Gastrocnemius medialis (tissue), 4 donors: ENCODE measurements at places on chromosomes 7 and 10. TPM values are rescaled to one million over a fixed set of nuclear protein-coding genes. Genes with fewer than 3 reads are reported as not detected.

Gene BEND7
- 23.6 TPM for total RNA-seq

Gene CPED1
- 35.5 TPM for total RNA-seq

Gene PPP1R17
- total RNA-seq = not detected

Gene NPC1L1
- total RNA-seq = not detected

Gene ETV1
- 1.0 TPM for total RNA-seq

Gene SPOCK2
- total RNA-seq = 5.3 TPM

Gene CPA5
- not detected for total RNA-seq

GRCh38 chr7:19834566-19834965 lies 61.1 kb upstream of the TMEM196 start:
- no peaks in the 10 kb centered on the region for H3K36me3 ChIP-seq
- DNase-seq = no peak
- no peaks in the 10 kb centered on the region for H3K4me1 ChIP-seq
- no peaks in the 10 kb centered on the region for H3K27me3 ChIP-seq

DNA sequence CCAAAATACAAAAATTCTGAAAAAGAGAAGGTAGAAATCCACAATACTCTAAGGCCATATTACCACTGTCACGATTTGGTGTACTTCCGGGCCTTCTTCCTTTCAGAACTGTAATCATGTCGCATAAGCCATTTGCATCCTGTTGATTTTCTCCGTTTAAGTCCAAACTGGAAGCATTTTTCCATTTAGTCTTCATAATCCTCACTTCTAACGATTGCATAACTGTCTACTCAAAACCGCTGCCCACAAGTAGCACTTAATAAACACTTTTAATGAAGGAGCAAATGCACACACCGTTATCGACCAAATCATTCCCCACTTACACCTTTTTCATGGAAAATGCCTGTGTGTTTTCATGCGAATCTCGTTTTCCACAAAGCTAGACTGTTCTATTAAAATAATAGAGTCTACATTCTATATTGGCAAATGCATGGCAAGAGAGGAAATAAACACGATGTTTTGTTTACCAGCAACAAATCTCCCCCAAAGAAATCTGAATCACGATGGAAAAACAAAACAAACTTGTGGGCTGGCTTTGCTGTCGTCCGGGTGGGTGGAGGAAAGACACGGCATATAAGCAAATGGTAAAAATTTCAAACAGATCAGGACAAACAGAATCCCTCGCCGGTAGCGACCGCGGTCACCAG lies 1.0 kb downstream of the ATE1 start:
- H3K4me1 ChIP-seq = peaks cover 21% of the 10 kb centered on the region
- peaks cover 19% of the 10 kb centered on the region for H3K36me3 ChIP-seq
- H3K27me3 ChIP-seq = no peaks in the 10 kb centered on the region

DNA sequence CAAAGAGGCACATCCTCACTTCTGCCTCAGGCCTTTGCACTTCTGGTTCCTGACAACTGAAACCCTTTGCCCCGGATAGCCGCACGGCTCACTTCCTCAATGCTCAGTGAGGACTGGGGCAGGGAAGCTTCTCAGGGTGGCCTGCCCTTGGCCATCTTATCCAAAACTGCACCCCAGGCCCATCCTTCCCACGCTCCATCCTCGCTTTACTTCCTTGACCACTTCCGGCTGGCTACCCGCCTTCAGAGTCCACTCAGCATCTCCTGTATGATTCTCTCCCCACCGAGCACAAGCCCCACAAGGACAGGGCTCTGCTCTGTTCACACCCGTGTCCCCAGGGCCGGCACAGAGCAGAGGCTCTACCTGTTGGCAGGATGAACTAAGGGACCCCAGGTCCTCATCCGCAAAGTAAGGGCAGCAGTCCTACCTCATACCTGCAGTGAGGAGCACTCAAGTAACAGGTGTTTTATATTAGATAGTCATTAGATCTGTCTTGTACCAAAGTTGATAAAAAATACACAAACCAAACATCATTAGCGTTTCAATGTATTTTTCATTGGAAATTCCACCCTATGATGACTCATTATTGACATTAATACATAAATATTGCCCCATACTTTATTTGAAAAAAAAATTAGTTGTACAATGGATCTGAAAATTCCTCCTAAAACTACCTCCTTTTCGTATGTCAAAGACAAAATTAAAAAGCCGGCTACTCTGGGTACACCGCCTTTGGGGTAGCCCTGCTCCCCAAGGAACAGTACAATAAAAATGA lies 35.0 kb downstream of the GNA12 start:
- DNase-seq = no peak
- H3K27me3 ChIP-seq = no peaks in the 10 kb centered on the region
- H3K27ac ChIP-seq = no peak overlapping the region
- H3K4me1 ChIP-seq = peaks cover 16% of the 10 kb centered on the region

- no peaks in the 10 kb centered on the region for H3K27me3 ChIP-seq
- no peaks in the 10 kb centered on the region for H3K36me3 ChIP-seq
- H3K27ac ChIP-seq = no peak overlapping the region
- no peak for DNase-seq
- H3K4me1 ChIP-seq = peaks cover 47% of the 10 kb centered on the region
Measured at GRCh38 chr10:96570983-96571964, 15.5 kb downstream of the TM9SF3 start.

GRCh38 chr7:55250313-55250712 lies 114.8 kb upstream of the LANCL2 start:
- H3K4me1 ChIP-seq = peaks cover 5% of the 10 kb centered on the region
- no peak for DNase-seq
- H3K4me3 ChIP-seq = no peak overlapping the region
- H3K27me3 ChIP-seq = no peaks in the 10 kb centered on the region
- H3K36me3 ChIP-seq = no peaks in the 10 kb centered on the region
- H3K27ac ChIP-seq = no peak overlapping the region

DNA sequence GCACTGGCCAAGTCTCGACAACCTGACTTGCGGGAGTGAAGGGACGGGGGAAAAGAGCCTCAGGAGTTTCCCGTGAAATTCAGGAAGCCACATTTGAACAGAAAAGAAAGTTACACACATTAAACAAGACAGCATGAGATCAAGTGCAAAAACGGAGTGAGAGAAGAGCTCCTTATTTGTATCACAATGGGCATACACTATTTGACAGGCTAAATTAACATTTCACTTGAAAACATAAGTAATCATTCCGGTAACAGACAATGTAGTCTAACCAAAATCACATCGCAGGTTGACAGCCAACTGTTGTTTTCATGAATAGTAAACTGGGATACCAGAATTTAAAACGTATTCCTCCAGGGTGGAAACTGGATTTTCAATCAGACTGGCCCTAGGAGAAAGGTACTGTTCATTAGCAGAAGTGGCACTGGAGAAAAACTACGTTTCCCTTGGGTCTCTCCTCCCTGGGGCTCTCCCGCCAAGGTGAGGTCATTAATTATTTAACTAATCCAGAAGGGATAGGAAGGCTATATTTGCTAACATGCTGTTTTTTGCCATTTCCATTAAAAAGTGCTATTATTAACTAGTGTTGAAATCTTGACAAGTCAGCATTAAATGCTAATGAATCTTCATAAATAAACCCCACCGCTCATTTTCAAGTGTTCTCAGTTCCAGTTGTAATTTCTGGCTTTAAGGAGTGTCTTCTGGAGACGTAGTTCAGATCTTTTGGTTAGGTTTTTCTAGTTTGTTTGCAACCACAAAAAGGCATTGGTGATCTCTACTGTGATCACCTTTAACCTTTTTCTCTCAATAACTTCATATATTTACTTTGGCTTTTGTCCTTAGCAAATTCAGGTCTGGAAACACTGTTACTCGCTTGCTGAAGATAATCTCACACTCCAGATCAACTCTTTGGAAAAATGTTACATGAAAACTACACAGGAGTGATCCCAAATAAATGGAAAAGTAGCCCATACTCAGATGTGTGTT lies 25.1 kb downstream of the RHEB start:
- H3K36me3 ChIP-seq = no peaks in the 10 kb centered on the region
- no peak for DNase-seq
- no peaks in the 10 kb centered on the region for H3K27me3 ChIP-seq
- peak overlapping the region; percentile 2 for H3K27ac ChIP-seq
- no peak overlapping the region for H3K4me3 ChIP-seq

- no peak for DNase-seq
- H3K27ac ChIP-seq = peak within 1 kb of the TSS; percentile 95
- no peaks in the 10 kb centered on the region for H3K36me3 ChIP-seq
- H3K4me1 ChIP-seq = peaks cover 61% of the 10 kb centered on the region
- H3K27me3 ChIP-seq = peaks cover 24% of the 10 kb centered on the region
Measured at GRCh38 chr10:101229266-101230182, at the start of gene LBX1. LBX1 (minus strand) TSS chr10:101229463; CDS start chr10:101228815, 648 bp downstream.

DNA sequence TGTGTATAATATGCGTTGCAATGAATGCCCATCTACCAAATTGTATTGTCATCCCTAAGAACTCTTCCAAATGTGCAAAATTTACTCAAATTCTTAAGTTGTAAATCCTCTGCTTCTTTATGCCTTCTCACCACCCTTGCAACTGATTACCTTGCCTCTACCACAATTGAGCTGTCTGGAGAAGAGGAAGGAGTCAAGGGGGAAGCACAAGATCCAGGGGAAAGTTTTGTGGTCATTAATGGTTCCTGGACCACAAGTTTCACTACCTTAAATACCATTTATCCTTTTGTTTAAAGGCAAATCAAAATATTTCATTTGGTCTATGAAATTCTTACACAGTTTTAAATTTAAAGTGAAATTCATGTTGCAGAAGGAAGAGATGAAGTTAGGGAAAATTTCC lies 16.7 kb downstream of the CRPPA start:
- H3K4me3 ChIP-seq = no peak overlapping the region
- no peak overlapping the region for H3K27ac ChIP-seq
- no peak for DNase-seq
- H3K27me3 ChIP-seq = no peaks in the 10 kb centered on the region
- H3K4me1 ChIP-seq = no peaks in the 10 kb centered on the region
- no peaks in the 10 kb centered on the region for H3K36me3 ChIP-seq

DNA sequence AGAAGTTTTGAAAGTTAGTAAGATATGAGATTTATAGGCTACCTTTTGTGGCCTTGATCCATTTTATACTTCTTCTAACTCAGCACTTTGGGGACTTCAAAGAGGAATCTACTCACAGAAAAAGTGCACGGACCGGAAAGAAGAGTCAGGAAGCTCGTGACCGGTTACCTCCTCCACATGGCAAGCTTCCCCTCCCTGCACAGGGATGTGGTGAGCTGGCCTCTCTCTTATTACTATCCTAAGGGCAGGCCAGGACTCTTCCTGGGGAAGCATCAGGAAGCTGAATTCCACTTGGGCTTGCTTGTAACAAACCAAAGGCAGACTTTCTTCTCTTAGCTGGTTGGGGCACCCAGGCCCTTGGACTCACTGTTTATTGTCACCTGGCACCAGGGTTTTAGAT lies 170.8 kb upstream of the GLI3 start:
- no peak overlapping the region for H3K27ac ChIP-seq
- no peaks in the 10 kb centered on the region for H3K36me3 ChIP-seq
- no peak overlapping the region for H3K4me3 ChIP-seq
- no peaks in the 10 kb centered on the region for H3K4me1 ChIP-seq
- H3K27me3 ChIP-seq = no peaks in the 10 kb centered on the region

- no peaks in the 10 kb centered on the region for H3K36me3 ChIP-seq
- peaks cover 25% of the 10 kb centered on the region for H3K27me3 ChIP-seq
- no peak overlapping the region for H3K27ac ChIP-seq
- no peak for DNase-seq
- no peaks in the 10 kb centered on the region for H3K4me1 ChIP-seq
Measured at GRCh38 chr10:131431533-131431932, 120.0 kb upstream of the TCERG1L start.

- no peaks in the 10 kb centered on the region for H3K36me3 ChIP-seq
- peaks cover 26% of the 10 kb centered on the region for H3K27me3 ChIP-seq
- H3K4me1 ChIP-seq = no peaks in the 10 kb centered on the region
Measured at GRCh38 chr7:1421020-1421790, 38.1 kb downstream of the MICALL2 start.

GRCh38 chr7:94396037-94396431 lies 1.3 kb downstream of the COL1A2 start:
- H3K36me3 ChIP-seq = no peaks in the 10 kb centered on the region
- peak overlapping the region; percentile 75 for H3K27ac ChIP-seq
- no peak for DNase-seq
- peak overlapping the region; percentile 55 for H3K4me3 ChIP-seq
- peaks cover 16% of the 10 kb centered on the region for H3K27me3 ChIP-seq
